ENCODE measurements at places on chromosomes 6 and 20. TPM values are rescaled to one million over a fixed set of nuclear protein-coding genes. Genes with fewer than 3 reads are reported as not detected.

TMEM244 gene
- not detected for total RNA-seq

SMLR1 gene
- not detected for total RNA-seq

RBBP8NL gene
- not detected for total RNA-seq

TAF11 gene
- total RNA-seq, result 21.0 TPM

DNA sequence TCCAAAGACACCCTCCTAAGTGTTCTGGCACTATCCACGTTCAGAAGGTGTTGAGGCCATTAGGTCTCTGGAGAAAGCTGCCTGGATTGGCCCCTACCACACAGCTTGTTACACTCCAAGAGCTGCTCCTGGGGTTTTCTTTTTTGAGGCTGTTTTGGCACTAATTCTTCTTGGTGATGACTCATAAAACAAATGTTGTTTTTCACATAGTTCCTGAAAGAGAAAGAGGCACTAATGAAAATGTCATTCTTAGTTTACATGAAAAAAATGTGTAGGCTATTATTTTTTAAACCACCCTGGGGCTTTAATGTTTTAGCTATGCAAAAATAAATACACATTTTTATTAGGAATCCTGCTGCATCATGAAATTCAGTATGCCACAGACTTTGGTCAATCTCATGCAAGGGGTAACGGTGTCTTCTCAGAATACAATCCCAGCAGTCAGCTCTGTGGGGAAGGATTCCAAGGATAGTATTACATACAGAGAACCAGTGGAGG, 38.1 kb downstream of the TBPL1 start:
- DNase-seq, result no peak

DNA sequence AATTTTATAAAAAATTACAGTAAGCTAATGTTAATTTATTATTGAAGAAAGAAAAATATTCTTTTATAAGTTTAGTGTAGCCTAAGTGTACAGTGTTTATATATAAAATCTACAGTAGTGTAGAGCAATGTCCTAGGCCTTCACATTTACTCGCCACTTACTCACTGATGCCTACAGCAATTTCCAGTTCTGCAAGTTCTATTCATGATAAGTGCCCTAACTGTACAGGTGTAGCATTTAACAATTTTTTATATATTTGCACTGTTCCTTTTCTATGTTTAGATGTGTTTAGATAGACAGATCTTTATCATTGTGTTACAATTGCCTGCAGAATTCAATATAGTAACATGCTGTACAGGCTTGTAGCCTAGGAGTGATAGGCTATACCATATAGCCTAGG, 80.1 kb upstream of the HDAC2 start:
- no peak for DNase-seq

- DNase-seq, result no peak
Observed at GRCh38 chr6:135334169-135334568, 153.1 kb downstream of the MYB start.

- no peak for DNase-seq
Observed at GRCh38 chr6:105628156-105628860, 225.4 kb upstream of the PREP start.

- no peak for DNase-seq
Observed at GRCh38 chr20:50366270-50367103, 143.7 kb upstream of the PTPN1 start.

- DNase-seq, result no peak
Observed at GRCh38 chr6:89051676-89052075, 28.9 kb upstream of the PNRC1 start.

DNA sequence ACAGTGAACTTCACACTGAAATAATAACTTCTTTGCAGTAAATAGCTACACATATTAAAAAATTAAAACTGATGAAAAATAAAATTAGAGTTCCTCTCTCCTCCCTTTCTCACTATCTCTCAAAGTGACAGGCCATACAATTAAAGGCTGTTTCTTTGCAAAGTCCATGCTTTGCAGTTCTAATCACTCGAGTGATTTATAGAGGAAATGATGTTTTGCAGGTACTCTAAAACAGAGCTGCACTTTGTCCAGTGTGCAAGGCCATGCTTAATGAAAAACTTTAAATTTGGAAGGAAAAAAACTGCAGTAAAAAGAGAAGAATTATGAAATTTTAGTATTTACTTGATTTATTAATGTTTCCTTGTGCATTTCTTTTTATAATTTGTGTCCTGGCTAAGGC, 112.5 kb downstream of the GMDS start:
- no peak for DNase-seq

DNA sequence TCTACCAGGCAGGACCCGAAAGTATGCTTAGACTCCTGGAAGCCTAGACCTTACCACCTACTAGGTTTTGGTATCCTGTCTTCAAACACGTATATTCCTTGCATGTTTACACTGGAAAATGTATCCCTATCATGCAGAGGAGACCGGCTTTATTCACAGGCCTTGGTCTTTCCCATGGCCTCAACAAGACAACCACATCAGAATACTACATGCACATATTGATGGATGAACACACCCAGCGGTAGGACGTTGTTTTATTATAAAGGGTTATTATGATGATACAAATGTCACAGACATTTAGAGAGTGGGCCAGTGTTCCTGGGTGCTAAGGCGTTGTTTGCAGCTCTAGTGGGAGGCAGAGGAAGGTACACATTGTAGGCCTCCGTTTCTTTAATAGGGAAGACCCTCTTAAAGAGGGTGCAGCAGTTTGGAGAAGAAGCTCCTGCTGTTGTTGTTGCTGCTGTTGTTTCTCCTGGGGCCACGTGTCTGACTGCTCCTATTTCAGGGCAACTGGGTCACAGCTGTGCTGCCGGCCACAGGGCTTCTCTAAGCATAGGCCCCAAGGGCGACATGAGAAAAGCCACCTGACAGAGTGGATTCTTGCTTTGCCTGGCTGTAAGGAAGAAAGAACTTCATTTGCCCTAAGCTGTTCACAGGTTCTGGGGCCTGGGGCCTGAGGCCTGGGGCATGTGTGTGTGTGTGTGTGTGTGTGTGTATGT, 98.3 kb upstream of the SASH1 start:
- no peak for DNase-seq

- no peak for DNase-seq
Observed at GRCh38 chr6:54060286-54060685, 51.0 kb upstream of the MLIP start.

All from posterior vena cava (tissue), 2 donors.